Tongue (tissue), 3 donors: ENCODE measurements at places on chromosomes 3 and 15. TPM values are rescaled to one million over a fixed set of nuclear protein-coding genes. Genes with fewer than 3 reads are reported as not detected.

- DNase-seq, result no peak
These were observed 4.3 kb upstream of the LRRK1 start for GRCh38 chr15:100914876-100915275.

DNA sequence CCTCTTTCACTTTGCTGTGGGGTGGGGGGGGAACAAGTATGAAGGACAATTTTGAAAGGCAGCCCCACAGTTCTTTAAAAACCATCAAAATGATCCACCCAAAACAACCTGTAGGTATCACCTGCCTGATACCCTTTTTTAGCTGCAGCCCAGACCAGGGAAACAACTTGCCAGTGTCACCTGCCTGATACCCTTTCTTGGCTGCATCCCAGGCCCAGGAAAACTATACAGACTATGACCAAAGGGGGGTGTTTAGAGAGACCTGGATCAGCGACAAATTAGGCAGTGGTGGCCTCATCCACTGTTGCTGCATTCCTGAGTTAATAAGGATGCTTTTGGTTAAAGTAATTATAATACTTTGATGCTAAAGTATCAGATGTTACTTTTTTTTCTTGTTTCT lies 122.0 kb downstream of the VPS13C start:
- no peak for DNase-seq

- no peak for DNase-seq
These were observed 107.1 kb upstream of the LINGO1 start for GRCh38 chr15:77739591-77740378.

GRCh38 chr3:66303491-66303901 lies 82.7 kb downstream of the SLC25A26 start:
- DNase-seq, result no peak

- no peak for DNase-seq
These were observed 323.4 kb downstream of the CHST2 start for GRCh38 chr3:143442814-143443447.

Gene FBXL22
- 21.7 TPM for total RNA-seq
